ENCODE measurements at places on chromosomes 2 and 18. TPM values are rescaled to one million over a fixed set of nuclear protein-coding genes. Genes with fewer than 3 reads are reported as not detected.

- DNase-seq: no peak
These were observed 469.2 kb upstream of the TNP1 start for GRCh38 chr2:217329023-217329431.

DNA sequence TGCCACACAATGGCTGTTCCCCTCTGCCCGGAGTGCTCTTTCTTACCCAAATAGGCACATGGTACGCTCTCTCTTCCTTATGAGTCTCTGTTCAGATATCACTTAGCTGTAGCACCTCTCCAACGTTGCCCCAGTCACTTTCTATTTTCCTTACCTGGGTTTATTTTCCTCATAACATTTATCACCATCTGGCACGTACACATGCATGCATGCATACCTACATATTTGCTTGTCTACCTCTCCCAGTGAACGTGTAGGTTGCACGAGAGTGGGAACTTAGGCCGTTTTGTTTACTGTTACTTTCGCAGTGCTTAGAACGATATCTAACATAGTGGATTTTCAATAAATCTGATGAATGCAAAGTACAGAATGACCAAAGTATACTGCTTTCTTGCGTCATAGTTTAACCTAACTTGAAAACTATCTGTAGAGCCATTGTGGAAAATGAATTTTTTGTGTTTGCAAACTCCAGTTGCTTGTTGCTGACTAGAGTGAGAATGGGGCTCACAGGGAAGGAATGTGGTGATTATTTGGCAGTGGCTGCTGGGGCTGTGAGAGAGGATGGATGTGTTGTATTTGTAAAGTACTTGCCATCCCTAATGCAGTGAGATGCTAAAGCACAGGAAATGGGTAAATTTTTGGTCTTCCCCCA is 47.1 kb downstream of the ACSL3 start:
- DNase-seq: no peak

- no peak for DNase-seq
These were observed 43.2 kb downstream of the ITPRID2 start for GRCh38 chr2:181934694-181935093.

GRCh38 chr2:108417254-108417653 is 31.8 kb upstream of the GCC2 start:
- no peak for DNase-seq

- DNase-seq: no peak
These were observed 191.3 kb downstream of the SLC39A10 start for GRCh38 chr2:195848119-195848899.

DNA sequence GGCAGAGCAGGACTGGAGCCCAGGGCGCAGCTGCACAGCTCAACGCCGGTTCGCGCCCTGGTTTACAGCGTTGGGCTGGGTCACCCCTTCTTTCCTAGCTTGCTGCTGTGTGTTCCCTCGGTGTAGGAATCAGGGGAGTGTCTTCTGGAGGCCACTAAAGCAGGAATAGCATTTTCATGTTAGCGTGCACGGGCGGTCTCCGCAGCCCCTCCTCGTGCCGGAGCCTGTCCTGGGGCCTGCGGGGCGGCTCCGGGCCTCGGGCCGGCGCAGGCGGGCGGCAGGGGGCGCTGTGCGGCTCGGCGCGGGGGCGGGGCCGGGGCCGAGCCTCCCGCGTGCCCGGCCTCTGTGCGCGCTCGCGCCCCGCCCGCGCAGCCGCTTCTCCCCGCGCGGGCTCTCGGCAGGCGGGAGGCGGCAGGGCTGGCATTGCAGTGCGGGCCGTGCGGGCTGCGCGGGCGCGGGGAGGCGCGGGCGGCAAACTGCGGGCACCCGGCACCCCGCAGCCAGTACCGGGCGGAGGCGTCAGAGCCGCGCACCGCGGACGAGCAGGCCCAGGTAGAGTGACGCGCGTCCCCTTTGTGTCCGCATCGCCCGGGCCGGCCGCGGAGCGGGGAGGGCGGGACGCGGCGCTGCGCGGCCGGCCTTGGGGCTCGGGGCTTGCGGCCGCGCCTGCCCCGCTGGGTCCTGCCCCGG is at the start of gene RNF144A:
RNF144A (plus strand) TSS at position 342 of the 690 bp plus-strand sequence. CDS start 79,515 bp downstream, outside the sequence.
- DNase-seq: peak; percentile 86

DNA sequence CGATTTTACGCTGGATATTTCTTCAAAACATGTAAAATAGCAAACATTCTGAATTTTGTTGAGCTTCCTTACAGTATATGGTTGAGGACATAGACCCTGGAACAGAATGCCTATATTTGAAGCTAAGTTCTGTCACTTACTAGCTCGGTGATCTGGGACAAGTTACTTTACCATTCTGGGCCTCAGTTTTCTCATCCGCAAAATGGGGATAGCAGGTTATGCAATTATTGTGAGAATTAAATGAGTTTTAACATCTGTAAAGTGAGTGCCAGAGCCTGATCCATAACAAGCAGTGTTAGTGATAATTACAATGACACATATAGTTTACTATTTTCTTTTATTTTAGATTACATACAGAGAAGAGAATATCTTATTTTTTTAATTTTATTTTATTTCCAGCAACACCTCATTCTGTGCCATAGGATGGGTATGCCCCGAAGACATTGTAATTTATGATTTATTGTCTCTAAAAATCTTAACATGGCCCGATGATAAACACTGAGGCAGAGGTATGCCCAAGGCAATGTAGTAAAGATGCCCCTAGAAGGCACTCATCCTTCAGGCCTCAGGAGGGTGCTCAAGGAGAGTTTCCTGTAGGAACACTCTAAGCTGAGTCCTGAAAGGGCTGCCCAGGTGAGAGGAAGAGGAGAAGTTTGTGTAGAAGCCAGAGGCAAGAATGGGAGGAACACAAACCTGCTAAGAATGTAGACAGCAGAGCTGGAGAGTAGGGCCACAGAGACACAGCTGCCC is 250.9 kb downstream of the BCL11A start:
- no peak for DNase-seq

Gene WDR35
- total RNA-seq: 5.1 TPM

Gene IGFBP2
- 50.7 TPM for total RNA-seq

Gene TDRD15
- total RNA-seq: not detected

Gene NAT8
- not detected for total RNA-seq

Gene SLC4A3
- 456 TPM for total RNA-seq

Data from left ventricle myocardium superior (tissue), 1 donor.